ENCODE measurements at places on chromosomes 12 and 14. TPM values are rescaled to one million over a fixed set of nuclear protein-coding genes. Genes with fewer than 3 reads are reported as not detected.

Gene PTHLH
- total RNA-seq, result 0.27 TPM

- no peak for DNase-seq
These were observed 1.6 kb downstream of the YARS2 start for GRCh38 chr12:32754111-32754510.

DNA sequence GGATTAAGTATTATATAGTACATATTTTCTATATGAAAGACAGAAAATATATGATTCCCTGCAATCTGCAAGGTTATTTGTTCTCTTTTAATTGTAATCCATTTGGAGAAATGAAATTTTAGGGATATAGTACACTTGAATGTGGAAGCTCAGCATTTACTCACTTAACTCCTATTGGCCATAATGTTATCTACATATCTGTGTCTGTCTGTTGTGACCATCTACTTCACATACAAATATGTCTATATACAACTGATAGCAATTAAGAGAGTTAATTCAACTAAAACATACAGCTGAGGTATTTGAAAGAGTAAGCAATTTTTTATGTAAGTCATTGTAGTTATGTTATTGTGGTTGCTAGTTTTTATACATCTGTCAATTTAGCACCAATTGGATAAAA lies 12.9 kb downstream of the FOXG1 start:
- no peak for DNase-seq

GRCh38 chr12:50102646-50103309 lies 1.0 kb upstream of the GPD1 start:
- no peak for DNase-seq

DNA sequence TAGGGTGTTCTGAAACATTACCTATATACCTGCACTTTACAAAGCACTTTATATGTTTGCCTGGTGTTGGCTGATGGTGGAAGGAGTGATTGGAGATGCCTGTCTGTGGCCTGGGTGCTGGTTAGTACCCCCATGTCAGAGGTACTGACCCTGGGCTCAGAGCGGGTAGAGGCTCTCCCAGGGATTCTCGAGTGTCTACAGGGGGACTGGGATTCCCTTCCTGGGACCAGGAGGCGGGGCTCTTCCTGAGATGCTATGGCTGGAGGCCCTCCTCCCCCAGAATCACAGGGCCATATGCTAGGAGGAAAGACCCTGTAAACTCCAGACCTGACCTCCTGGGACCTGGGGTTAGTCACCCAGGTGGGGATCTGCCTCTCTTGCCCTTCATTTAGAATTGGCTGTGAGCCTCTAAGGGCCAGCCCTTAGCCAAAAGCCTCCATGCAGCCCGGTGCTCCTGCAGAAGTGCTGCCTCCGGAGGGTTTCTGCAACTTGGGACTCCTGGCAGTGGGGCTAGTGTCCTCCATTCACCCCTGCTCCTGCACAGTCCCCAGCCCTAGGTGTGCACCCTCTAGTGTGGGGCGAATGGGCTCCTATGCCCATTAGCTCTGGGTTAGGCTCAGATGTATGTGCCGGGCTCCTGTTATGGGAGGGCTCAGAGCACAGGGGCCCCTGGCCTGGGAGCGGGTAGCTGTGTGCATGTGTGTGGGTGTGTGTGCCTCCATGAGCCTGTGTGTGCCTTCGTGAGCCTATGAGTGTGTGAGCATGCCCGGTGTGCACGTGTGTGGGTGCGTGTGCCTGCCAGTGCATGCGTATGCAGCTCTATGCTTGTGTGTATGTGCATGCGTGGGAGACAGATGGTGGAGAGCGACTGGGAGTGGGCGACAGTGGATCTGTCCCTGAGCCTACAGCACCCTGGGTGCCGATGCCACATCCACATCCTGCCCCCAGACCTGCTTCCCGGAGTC lies 36.6 kb downstream of the RTL1 start:
- no peak for DNase-seq

- DNase-seq, result no peak
These were observed 358.8 kb downstream of the GLT1D1 start for GRCh38 chr12:129211862-129212630.

Gene TAPBPL
- 114 TPM for total RNA-seq

DNA sequence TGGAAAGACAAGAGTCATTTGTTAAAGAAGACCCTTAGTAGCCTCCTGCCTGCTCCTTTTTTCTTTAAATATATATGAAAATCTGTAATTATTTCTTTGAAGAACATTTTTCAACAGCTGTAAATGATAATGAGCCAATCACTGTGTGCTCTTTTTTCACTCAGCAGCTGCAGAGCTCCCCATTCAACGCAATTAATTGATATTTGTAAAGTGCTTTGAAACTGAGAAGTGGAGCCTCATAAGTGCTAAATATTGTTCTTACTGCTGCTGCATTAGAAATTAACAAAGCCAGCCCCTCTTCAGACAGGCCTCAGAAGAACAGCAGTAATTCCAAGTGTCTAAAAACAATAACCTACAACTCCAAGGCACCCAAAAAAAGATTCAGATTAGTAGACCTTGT lies 224.3 kb downstream of the GXYLT1 start:
- DNase-seq, result no peak

DNA sequence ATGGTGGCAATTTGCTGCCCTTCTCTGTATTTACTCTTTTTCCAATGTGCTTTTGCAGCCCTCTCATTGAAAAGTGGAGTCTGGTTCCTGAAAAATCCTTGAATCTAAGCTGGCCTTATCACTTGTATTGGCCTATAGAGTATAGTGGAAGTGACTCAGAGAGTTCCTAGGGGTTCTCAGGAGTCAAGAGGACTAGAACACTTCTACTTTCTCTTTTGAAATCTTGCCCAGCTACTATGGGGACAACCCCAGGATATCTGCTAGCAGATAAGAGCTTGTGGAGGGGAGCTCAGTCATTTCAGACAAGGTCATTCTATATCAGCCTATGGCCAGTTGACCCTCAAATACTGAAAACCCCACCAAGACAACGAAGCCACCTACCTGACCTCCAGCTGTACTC lies 26.7 kb upstream of the WSCD2 start:
- DNase-seq, result no peak

- no peak for DNase-seq
These were observed 32.9 kb downstream of the MED13L start for GRCh38 chr12:116244474-116245090.

DNA sequence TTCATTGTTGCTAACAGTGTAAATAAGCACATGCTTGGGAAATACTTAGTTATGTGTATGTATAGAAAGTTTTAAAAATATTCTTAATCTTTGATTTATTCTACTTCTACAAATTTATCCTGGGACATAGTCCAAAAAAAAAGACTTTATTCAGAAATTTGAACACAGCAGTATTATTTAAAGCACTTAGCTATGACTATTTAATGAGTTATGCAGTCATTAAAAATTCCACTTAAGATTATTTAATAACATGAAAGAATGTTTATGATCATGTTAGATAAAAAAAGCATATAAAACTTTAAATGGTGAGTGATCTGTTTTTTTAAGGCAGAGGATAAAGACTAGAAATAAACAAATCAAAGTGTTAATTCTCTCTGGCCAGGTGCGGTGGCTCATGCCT lies 78.3 kb downstream of the BAZ1A start:
- DNase-seq, result no peak

Gene RHOJ
- not detected for total RNA-seq

DNA sequence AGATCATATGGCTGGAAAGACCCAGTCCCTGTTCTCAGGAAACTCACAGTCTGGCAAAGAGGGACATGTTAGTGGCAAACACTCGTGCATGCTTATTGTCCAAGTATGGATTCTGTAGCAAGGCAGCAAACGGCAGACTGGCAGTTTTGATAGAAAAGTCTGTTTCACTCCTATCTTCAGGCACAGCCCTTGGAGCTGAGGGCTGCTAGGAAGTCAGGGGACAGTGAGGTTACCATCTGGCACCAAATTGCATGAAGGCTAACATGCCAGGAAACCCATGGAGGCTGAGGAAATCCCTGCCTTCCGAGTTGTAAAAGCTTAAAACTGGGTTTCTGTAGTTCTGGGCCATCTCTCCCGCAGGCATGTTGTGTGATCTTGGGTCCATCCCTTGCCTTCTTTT lies 32.9 kb downstream of the CALM1 start:
- DNase-seq, result no peak

- DNase-seq, result no peak
These were observed 2.8 kb downstream of the PTMS start for GRCh38 chr12:6768990-6769389.

GRCh38 chr14:33642691-33643244 lies 308.1 kb downstream of the EGLN3 start:
- DNase-seq, result no peak

GRCh38 chr14:95119336-95119735 lies 38.0 kb downstream of the DICER1 start:
- no peak for DNase-seq

GRCh38 chr12:48750769-48751356 lies 34.4 kb upstream of the CCNT1 start:
- no peak for DNase-seq

DNA sequence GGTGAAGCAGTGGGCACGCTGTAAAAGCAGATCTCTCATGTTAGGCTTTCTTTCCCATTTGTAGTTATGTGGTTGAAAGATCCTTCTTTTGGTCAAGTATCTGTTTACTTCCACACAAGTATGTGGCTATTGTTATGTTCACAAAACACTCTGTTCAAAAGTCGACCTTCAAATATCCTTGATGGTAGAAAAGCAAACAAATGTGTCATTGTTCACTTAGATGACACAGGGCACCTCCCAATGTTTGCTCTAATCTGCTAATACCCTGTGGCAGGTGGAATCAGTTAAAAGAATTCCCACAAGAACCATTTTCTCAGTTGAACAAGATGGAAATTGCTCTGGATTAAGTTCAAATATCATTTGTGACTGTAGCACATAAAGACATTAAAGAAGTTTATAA lies 43.6 kb upstream of the NAA30 start:
- DNase-seq, result no peak

Gene CPNE6
- total RNA-seq, result not detected

- DNase-seq, result no peak
These were observed 4.8 kb downstream of the FAM222A start for GRCh38 chr12:109718390-109718789.

Gene MTHFD1
- total RNA-seq, result 34.7 TPM

DNA sequence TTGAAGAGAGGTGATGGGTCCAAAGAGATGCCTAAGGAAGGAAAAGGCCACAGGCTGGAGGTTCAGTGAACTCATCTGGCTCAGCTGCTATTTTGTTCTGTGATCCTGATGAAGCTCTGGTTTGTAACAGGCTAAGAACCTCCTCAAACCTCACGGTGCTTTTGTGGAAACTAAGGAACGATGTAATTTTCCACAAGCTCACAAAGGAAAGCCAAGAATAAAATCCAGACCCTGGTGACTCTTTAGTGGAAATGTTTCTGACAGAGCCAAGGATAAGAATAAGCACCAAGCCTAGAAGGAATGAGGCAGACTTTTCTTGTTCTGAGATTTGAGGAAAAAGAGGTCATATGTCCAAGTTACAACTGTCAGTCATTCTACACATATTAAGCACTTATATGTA lies 93.6 kb downstream of the SLC24A4 start:
- no peak for DNase-seq

Gene SLCO1B1
- not detected for total RNA-seq

- no peak for DNase-seq
These were observed 38.6 kb upstream of the YY1 start for GRCh38 chr14:100200311-100200710.

DNA sequence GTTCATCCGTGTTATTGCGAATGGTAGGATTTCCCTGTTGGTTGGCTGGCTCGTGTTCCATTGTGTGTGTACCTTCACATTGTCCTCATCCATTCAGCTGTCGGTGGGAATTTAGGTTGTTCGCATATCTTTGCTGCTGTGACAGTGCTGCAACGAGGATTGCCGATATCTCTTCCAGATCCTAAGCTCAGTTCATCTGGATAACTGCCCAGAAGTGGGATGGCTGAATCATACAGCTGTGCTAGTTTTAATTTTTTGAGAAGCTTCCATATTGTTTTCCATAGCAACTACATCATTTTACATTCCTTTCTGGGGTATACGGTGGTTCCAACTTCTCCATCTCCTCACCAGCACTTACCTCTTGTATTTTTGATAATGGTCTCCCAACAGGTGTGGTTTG lies 292.8 kb upstream of the SFSWAP start:
- no peak for DNase-seq

GRCh38 chr12:117105902-117106301 lies 6.7 kb upstream of the TESC start:
- DNase-seq, result no peak

- no peak for DNase-seq
These were observed 789.4 kb upstream of the TBX3 start for GRCh38 chr12:115473257-115473956.

- DNase-seq, result no peak
These were observed 12.0 kb downstream of the C12orf43 start for GRCh38 chr12:121004253-121004815.

Gene RNASE3
- 3.0 TPM for total RNA-seq

DNA sequence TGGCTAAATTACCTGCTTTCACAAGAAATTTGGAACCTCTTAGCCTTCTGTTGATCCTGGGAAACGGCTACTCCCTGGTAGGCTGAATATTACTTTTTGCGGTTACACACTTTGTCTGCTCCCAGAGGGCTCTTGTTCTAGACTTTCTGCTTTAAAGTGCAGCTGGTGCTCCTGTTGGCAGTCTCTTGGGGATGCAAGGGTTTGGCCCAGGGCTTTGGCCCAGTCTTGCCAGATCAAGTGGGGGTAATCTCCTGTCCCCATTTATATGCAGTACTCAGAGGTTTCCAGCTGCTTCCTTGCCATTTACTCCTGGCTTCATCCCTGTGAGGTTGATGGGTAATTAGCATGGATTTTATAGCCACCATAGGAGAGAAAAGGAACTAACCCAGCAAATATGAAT lies 558.2 kb upstream of the MIS18BP1 start:
- no peak for DNase-seq

Gene HOXC6
- not detected for total RNA-seq

DNA sequence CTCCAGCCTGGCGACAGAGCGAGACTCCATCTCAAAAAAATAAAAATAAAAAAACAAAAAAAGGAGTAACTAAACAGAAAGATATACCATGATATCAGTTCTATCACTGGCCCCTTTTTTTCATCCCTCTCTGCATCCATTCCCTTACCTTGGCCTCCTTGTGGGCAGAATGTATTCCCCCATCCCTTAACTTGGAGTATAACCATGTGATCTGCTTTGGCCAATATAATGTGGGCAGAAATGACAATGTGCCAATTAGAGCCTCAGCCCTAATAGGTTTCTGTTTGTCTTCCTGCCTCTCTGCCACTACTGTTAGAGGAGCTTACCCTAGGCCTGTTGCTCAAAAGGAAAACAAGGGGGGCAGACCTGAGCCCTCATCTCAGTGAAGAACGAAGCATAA lies 23.8 kb downstream of the GSC start:
- no peak for DNase-seq

Gene ACVRL1
- under 0.01 TPM for total RNA-seq

GRCh38 chr14:91424813-91425530 lies 7.4 kb upstream of the CCDC88C start:
- DNase-seq, result no peak

- no peak for DNase-seq
These were observed 2.3 kb downstream of the KDM2B start for GRCh38 chr12:121578230-121579189.

Measured in hematopoietic multipotent progenitor cell (in vitro differentiated cells).